ENCODE measurements at places on chromosomes 2 and 18.

DNA sequence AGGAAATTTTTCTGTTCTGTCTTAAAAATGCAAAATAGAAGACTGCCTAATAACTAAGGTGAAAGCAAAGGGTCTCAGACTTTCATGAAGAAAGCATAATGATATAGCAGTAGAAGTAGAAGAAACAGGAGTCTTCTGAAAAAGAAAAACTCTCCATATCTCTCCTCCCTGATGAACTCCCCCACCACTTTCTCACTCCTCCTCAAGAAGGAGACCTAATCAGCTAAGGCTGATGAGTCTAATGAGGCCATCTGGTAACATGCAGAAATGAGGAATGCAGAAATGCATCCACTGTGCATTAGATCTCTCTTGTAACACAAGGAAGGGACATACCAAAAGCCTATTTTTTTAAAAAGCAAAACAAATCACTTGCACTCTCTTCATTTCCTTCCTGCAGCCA is 273.7 kb upstream of the UBE2E3 start:
- no peak for DNase-seq

DNA sequence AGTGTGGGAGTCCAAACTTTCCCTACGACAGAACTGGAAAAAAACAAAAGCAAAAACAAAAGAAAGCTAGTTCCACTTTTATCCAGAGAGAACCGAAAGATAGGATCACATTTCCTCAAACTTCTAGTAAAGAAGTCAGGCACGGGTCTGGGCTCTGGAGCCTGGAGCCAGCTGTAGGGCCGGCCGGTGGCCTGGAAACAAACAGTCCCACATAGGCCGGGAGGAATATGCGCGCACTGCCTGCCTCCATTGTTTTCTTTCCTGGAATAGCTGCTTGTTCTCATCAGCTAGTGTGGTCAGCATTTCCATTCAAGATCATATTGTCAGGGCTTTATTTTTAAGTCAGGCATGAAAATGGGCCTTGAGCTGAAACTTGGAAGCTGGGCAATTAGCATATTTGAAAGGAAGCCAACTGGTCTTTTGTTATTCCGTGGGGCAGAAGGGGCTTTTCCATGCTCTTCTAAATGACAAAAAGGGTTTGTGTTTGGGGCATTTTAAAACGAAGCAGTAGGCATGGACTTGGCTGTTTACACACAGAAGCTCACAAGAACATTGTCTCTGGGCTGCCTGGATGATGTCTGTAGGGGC is 58.7 kb upstream of the RFX8 start:
- no peak for DNase-seq

- no peak for DNase-seq
Observed at GRCh38 chr2:169659320-169659719, 34.9 kb downstream of the CFAP210 start.

- DNase-seq: no peak
Observed at GRCh38 chr18:34807106-34807796, 97.2 kb downstream of the DTNA start.

- no peak for DNase-seq
Observed at GRCh38 chr2:8653485-8653884, 28.4 kb upstream of the ID2 start.

DNA sequence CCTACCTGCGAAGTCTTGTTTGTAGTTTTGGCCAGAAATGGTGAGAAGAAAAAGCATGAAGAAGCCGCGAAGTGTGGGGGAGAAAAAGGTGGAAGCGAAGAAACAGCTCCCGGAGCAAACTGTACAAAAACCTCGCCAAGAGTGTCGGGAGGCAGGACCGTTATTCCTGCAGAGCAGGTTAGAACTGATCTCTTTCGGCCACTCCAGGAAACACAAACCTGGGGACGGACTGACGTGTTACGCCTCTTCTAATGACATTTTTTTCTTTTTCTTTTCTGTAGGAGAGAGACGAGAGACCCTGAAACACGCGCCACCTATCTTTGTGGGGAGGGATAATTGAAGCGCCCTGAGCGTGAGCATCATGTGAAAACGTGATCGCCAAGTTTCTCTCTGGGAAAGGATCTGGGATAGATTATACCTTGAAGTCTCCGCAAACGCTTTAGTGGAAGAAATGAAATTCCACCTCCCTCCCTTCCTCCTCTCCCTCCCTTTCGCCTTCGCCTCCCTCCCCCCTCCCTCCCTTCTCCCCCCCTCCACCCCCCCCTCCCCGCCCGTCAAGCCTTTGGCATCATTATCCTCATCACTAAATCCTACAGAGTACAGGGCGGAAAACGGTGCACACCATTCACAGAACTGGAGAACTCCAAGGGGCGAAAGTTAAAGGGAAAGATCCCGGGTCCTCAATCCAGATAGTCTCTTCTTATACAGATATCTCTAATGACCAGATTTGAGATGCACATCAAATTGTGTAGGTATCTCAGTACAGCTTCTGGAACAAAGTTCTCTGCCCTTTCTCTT is at the start of gene ZEB2:
ZEB2 (minus strand) TSS at position 186 of the 798 bp plus-strand sequence. CDS start 2,769 bp downstream, outside the sequence.
- DNase-seq: peak; percentile 88

GRCh38 chr2:68812251-68812650 is 58.9 kb downstream of the BMP10 start:
- no peak for DNase-seq

- DNase-seq: no peak
Observed at GRCh38 chr2:19717446-19717845, 184.3 kb downstream of the TTC32 start.

DNA sequence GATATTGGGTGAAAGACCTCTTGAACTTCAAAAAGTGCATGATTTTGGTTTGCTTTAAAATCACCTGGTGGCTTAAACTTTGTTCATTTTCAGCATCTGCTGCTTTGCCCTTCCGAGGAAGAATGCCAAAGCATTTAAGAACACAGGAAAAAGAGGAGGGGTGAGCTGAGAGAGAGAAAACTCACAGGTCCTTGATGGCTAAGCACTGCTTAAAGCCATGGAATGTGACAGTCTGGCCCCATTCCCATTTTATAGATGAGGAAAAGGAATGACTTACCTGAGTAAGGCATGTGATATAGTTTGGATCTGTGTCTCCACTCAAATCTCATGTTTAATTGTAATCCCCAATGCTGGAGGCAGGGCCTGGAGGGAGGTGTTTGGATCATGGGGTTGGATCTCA is 58.1 kb downstream of the KCNS3 start:
- DNase-seq: no peak

- peak; percentile 84 for DNase-seq
Observed at GRCh38 chr2:174682578-174683391, 81.5 kb downstream of the CHRNA1 start.

DNA sequence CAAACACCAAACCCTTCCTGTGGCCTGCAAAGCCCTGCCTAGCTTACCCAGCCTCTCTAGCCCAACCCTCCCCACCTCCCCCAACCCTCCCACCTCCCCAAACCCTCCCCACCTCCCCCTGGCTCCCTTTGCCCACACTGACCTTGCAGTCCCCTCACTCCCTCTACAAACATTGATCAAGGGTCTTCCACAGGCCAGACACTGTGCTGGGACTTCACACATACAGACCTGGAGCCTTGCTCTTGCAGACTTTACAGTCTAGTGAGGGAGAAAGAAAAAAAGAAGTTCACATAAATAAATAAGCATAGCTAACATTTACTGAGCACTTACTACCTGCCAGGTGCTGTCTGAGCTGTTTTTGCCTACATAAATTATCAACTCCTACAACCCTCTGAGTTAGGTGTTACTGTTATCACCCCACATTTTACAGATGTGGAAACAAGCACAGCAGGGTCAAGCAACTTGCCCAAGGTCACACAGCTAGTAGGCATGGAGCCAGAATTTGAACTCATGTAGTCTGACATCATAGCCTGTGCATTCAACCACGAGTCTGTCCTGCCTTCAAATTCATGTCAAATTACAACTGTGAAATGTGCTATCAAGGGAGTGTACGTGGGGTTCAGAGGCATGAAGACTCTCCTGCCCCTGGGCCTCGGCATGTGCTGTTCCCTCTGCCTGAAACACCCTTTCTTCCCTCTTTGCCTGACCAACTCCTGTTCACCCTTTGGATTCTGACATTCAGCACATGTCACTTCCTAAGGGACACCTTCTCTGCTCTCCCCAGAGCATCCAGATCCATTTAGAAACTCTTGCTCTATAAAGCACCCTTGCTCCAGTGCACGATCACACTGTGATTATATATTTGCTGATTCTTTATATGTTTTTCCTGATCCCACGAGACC is 209.9 kb downstream of the TNS1 start:
- DNase-seq: no peak

GRCh38 chr2:233349005-233349998 is 5.0 kb upstream of the DGKD start:
- no peak for DNase-seq

- no peak for DNase-seq
Observed at GRCh38 chr2:133879703-133880102, 311.4 kb upstream of the NCKAP5 start.

DNA sequence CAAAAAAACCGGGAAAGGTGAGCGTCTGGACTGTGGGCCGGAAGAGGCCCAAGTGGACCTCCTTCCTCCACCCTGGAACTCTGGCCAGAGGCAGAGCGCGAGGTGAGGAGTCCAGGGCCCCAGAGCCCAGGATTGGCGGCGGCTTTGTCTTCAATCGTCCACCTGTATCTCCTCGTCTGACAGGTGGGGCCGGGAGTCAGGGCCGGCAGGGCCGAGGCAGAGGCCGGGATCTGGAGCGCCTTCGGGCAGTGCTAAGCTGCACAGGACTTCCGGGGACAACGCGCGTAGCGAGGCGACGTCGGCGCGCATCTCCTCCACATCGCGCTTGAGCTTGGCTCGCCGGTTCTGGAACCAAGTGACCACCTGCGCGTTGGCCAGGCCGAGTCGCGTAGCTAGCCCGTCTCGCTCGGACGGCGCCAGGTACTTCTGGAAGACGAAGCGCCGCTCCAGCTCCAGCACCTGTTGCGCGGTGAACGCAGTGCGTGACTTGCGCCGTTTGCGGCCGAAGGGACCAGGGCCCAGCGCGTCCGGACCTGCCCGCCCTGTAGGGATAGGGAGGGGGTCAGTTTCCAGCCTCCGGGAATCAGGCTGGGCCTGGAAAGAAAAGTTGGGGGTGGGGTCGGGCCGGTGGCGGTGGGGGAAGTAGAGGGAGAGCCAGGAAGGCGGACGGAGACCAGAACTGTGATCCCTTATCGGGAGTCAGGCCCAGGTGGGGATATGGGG is 1.5 kb downstream of the LBX2 start:
- DNase-seq: peak; percentile 72

DNA sequence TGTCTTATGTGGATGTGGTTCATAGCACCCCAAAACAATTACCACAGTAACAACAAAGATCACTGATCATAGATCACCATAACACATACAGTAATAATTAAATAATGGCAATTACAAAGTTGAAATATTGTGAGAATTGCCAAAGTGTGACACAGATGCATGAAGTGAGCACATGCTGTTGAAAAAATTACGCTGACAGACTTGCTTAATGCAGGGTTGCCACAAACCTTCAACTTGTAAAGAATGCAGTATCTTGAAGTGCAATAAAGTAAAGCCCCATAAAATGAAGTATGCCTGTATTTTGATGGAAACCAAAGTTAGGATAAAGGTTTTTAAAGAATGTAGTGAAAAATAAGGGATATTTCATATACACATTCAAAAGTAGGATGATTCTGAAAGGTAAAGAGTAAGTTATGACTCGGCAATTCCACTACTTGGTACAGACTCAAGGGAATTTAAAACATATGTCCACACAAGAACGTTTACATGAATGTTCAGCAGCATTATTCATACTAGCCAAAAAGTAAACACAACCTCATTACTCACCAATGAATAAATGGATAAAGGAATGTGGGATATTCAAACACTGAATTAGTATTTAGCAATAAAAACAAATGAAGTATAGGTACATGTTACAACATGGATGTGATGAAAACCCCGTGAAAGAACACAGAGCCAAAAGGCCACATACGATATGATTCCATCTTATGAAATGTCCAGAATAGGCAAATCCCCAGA is 61.6 kb downstream of the SCN9A start:
- DNase-seq: no peak

GRCh38 chr2:205776139-205776538 is 93.8 kb downstream of the NRP2 start:
- no peak for DNase-seq

DNA sequence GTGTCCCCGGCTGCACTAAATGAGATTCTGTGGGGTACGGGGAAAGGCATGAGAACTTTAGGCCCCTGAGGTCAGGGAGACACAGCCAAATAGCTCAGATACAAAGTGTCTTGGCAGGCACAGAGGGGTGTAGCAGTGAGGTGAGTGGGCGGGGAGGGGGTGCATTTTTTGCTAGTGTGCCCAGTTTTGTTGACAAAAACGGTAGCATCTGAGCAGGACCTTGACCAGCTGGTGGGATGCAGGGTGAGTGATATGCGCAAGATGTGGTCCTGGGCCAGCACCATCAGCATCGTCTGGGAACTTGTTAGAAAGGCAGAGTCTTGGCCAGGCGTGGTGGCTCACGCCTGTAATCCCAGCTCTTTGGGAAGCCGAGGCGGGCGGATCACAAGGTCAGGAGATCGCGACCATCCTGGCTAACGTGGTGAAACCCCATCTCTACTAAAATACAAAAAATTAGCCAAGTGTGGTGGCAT is 127.3 kb upstream of the LGALSL start:
- no peak for DNase-seq

- DNase-seq: no peak
Observed at GRCh38 chr2:141498561-141498960, 632.3 kb downstream of the LRP1B start.

GRCh38 chr2:64243081-64244036 is 99.1 kb upstream of the PELI1 start:
- DNase-seq: no peak

- no peak for DNase-seq
Observed at GRCh38 chr2:184611361-184612085, 13.2 kb downstream of the ZNF804A start.

DNA sequence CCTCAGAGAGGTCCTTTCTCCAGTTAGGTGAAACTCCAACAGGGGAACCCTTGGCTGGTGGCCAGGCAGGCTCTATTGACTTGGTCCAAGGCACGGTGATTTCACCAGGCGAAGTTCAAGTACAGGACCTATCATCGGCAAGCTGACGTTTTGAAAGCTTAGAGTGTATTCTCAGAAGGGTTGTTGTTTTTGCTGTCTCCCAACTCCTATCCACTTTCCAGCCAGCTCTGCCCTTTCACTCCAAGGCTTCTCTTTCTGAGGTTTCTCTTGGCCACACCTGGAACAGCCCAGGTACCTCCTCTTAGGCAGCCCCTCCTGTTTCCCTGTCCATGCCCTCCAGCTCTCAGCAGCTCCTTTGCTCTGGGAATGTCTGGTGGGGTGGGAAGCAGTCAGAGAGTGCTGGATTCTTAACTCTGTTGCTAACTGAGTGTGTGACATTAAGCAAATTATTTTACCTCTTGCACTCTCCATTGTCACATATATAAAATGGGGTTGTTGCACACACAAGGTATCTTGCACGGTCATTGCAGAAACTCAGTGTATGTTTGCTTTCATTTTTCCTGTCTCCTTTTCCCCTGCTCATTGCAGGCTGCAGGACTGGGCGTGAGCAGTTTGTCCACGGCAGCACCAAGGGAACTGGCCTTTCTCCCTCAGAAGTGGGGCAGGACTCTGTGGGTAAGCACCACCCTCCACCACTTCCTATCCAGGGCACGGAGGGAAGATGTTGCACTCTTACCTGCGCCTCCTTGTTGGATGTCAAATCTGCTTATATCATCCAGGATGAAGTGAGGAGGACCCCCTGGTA is 30.2 kb downstream of the CAPN13 start:
- peak; percentile 62 for DNase-seq

GRCh38 chr2:200662727-200663126 is 76.9 kb downstream of the AOX1 start:
- DNase-seq: no peak

All from coronary artery (tissue), 2 donors.